ENCODE measurements at places on chromosomes 11 and 22. TPM values are rescaled to one million over a fixed set of nuclear protein-coding genes. Genes with fewer than 3 reads are reported as not detected.

The SYT12 gene
- total RNA-seq: 1.2 TPM

The PRRG4 gene
- 0.20 TPM for total RNA-seq

The SPDYC gene
- total RNA-seq: not detected

The CHRDL2 gene
- total RNA-seq: not detected

- H3K27me3 ChIP-seq: no peaks in the 10 kb centered on the region
- H3K27ac ChIP-seq: no peak overlapping the region
- no peak for DNase-seq
- H3K4me1 ChIP-seq: no peaks in the 10 kb centered on the region
- H3K4me3 ChIP-seq: no peak overlapping the region
- H3K36me3 ChIP-seq: no peaks in the 10 kb centered on the region
Observed at GRCh38 chr11:71914617-71915189, 13.7 kb downstream of the XNDC1N start.

DNA sequence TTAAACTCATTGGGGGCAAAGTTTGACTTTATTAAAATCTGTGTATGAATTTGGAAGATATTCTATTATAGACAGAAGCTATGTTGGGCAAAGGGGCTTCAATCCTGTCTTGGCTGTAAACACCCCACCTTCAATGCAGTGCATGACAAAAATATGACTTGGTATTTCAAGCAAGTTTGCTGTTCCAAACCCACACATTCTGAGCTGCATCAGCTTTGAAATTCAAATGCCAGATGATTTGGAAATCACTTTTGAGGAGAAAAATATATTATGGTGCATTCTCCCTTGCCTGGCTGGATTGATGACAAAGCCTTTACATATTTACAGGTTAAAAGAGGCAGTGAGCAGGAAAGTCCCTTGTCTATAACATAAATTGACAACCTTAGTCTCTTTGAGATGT, 760.0 kb downstream of the NELL1 start:
- H3K4me3 ChIP-seq: no peak overlapping the region
- no peaks in the 10 kb centered on the region for H3K4me1 ChIP-seq
- no peaks in the 10 kb centered on the region for H3K36me3 ChIP-seq
- H3K27ac ChIP-seq: no peak overlapping the region

DNA sequence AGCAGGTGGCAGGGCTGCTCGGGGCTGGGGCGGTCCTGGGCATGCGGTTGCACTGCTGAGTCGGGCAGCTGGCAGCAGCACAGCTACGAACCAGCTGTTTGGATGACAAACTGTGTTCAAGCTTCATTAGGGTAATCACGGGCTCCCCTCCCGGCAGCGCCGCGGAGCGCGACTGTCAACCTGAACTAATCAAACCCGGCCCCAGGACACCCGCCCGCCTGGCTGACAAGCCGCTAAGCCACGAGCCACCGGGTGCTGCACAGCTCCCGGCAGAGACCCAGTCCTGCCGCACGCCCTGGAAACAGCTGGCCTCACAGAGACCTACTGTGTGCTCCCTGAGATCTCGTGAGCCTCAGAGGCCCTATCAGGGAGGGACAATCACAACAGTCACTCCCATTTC, 60.6 kb upstream of the TCF20 start:
- no peak for DNase-seq
- H3K27me3 ChIP-seq: no peaks in the 10 kb centered on the region

Data from ovary (tissue), 10 donors.